SK-MEL-5 (cell line): ENCODE measurements at places on chromosomes 3 and 15.

DNA sequence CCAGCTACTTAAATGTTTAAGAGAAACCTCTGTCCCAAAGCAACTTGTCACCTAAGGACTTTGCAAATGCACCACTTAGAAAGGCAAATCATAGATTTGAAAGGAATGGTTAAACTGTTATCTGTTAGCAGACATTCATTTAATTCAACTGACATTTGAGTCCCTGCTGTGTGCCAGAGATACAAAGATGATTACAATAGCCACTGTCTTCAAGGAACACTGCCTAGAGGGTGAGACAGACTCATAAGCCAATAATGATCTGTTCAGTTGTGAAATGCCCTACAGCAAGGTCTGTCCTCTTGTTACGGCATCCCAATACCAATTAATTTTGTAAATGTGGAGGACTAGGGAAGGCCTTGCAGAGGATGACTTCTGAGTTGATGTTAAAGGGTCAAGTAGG is 113.1 kb downstream of the ATG7 start:
- peak; percentile 32 for DNase-seq

GRCh38 chr3:177789500-177789899 is 592.2 kb upstream of the TBL1XR1 start:
- DNase-seq = no peak

- no peak for DNase-seq
Observed at GRCh38 chr15:74242441-74243185, 6.5 kb downstream of the CCDC33 start.

GRCh38 chr3:150922611-150923010 is 17.4 kb upstream of the MINDY4B start:
- peak; percentile 61 for DNase-seq

DNA sequence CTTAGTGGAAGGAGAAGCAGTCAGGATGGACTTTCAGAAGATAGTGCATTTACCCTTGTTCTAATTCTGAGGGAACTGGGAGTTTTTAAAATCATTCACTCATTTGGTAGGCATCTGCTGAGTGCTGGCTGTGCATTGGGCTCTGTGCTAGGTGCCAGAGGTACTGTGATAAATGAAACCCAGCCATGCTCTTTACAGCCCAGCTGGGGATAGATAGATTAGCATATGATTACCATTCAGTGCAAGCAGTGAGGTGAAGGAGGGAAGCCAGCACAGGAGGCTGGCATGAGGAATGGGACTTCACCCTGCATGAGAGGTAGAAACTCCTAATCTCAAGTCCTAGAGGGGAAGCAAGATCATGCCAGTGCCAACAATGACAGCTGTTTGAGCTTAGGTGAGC is 361.9 kb upstream of the TRIM42 start:
- no peak for DNase-seq

DNA sequence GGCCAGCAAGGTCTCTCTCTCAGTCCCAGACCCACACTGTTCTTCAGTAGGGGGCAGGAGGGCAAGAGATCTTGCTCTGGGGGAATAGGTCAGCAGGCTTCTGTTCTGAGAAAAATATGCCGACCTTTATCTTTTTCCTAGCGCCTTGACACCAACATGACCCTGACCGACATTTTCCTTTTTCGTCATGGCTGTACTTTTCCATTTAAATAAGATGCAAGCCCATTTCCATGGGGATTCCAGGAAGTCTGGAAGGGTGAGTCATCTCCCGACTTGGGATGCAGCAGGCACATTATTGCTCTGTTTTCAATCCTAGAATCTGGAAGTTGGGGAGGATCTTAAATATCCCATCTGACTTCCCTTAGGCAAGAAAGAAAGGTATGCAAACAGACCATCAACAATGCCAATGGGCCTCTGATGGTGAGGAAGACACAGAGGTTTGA is 261.5 kb upstream of the LRTM1 start:
- DNase-seq = peak; percentile 7

- no peak for DNase-seq
Observed at GRCh38 chr3:73484656-73485248, 140.0 kb downstream of the PDZRN3 start.

DNA sequence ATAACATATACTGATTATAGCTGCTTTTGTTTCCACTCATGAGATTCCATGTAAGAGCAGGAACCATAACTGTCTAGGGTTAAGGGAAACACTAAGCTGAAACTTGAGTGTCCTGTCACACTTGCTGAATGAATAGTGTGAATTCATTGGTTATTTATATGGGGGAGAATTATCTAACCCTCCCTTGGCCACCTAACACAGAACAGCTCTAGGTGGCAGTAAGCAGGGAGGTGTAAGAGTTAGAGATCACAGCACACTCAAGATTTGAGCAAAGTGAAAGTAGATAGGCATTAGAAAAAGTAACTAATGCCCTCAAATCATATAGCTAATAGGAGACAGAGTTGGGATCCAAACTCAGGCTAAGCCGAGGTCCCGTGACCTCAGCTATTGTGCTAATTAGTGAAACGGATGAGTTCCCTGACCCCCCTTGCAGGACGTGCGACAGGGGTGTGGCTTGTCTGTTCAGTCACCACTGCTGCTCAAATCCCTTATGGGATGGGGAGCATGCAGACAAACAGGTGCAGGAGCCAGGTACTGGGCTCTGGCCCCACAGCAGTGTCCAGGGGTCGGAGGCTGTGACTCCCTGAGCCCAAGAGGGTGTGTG is 27.7 kb upstream of the ANO10 start:
- no peak for DNase-seq

DNA sequence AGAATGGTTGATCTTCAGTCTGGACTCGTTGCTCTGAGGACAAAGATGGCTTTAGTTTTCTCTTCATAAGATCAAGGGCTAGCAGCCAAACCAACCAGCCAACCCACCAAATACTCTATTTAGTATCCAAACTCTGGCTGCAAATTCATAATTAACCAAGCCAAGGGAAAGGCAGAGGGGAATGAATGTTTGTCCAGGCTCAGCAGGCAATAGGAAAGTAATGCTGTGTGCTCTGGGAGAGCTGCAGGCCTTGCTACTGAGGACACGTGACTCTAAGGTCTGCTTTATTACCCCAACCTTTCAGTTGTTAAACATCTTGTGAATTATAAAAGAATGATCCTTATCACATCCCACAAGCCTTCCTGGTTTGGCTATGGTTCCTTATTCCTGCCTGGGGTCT is 52.3 kb upstream of the GALNT15 start:
- no peak for DNase-seq
